Endothelial cell of umbilical vein (primary cell): ENCODE measurements at places on chromosomes 6 and 20. TPM values are rescaled to one million over a fixed set of nuclear protein-coding genes. Genes with fewer than 3 reads are reported as not detected.

- DNase-seq, result no peak
These were observed 15.7 kb upstream of the SRSF3 start for GRCh38 chr6:36578431-36578830.

DNA sequence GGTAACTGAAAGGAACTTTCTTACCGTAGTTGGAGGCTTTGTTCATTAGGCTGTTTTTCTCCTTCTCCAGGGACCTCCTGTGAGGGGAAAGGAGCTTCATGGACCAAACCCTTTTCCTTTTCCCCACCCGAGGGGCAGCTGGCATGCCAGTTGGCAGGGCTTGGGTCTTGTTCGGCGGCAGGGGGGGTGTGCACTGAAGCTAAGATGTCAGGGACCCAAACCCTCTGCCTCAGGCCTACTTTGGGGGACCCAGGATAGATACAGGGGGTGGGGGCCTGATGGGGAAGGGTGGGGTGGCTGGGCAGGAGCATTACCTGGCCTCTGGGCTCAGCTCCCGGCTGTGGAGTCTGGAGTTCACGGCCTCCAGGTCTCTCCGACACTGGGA is 14.9 kb downstream of the CCDC167 start:
- DNase-seq, result no peak

- DNase-seq, result no peak
These were observed at the start of gene RAB44 for GRCh38 chr6:36697481-36697903. RAB44 (plus strand) TSS chr6:36697826; CDS start chr6:36704236, 6,410 bp downstream.

The CLPSL1 gene
- not detected in 2 replicates for total RNA-seq

The FAM83D gene
- total RNA-seq, result 35.5 and 46.0 TPM in 2 replicates

- no peak for DNase-seq
These were observed 593.1 kb downstream of the PKHD1 start for GRCh38 chr6:51494342-51494741.

DNA sequence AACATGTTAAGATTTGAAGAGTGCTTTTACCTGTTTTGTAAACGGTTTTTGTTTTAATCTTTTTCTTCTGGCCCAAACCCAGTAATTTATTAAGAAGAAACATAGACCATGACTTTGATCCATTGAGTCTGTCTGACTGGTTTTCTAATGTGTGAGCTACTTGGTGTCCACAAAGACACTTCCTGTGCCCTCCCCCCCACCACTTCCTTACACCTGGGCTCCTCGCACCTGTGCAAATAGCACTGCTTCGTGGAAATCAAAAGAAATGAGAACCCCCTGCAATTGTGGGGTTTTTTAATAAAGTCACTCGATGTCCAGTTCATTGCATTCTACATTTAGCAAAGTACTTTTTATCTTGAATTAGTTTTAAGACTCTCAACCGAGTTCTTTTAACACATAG is 65.5 kb downstream of the SMOC2 start:
- no peak for DNase-seq

The RGS17 gene
- 1.1 and 2.3 TPM in 2 replicates for total RNA-seq
